EH (cell line): ENCODE measurements at places on chromosomes 4 and X.

GRCh38 chrX:125681058-125681457 is 361.4 kb downstream of the TEX13C start:
- no peak for DNase-seq

- peak; percentile 65 for DNase-seq
Observed at GRCh38 chr4:13642170-13642950, 14.8 kb upstream of the BOD1L1 start.

DNA sequence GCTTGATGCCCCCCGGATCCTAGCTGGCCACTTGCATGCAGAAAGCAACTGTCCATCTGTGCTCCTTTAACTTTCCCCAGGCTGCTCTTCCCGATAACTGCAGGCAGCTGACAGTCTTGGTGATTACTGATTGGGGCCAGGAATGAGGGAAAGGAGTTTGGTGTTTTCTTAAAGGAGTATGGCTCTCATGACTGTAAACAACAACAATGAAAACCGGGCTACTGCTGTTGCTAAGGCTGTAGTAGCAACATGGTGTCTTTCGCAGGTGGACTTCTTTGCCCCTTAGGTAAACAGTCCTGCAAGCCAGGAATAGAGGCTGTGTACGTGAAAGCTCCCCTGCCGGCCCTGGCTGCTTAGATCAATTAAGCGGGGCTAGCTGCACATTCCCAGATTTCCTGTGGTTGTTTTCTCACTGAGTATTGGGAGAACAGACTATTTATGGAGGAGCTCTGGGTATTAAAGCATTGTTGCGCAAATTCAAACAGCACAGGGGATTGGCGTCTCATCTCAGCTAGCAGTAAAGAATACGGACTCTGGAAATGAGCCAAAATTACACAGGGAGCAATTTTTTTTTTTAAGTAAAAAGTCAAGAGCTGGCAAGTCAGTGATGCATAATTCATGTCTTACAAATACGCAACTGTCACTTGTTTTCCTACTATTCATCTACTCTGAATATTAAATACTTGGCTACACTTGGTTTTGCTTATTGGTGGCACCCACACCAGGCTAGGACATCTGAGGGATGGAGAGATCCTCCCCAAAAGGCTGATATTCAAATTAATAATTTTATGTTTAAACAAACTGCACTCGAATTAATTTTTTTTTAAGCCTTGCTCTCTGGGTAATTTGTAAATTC is 61.6 kb upstream of the NAP1L5 start:
- DNase-seq: peak; percentile 75

- DNase-seq: no peak
Observed at GRCh38 chrX:11125060-11125459, 13.9 kb downstream of the HCCS start.

DNA sequence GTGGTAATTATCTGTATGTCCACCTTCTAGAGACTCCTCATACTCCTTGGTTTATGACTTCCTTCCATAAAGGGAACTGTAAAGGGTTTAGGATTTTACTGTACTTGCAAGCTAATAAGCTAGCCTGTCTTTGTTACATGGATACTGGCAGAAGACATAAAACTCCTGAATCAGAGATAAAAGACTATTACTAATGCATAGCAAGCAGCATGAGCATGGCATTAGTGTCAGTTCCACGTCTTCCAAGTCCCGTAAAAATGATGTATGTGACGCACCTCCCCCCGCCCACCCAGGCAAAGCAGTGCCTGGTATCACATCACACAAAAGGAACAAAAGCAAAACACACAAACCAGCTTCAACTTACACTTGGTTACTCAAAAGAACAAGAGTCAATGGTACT is 71.0 kb downstream of the SLC10A6 start:
- no peak for DNase-seq

GRCh38 chrX:35890699-35891098 is 28.8 kb upstream of the CFAP47 start:
- DNase-seq: peak; percentile 2

GRCh38 chrX:86930419-86930818 is 587.2 kb upstream of the KLHL4 start:
- no peak for DNase-seq

- DNase-seq: peak; percentile 58
Observed at GRCh38 chrX:19647731-19648588, 132.7 kb upstream of the MAP3K15 start.

DNA sequence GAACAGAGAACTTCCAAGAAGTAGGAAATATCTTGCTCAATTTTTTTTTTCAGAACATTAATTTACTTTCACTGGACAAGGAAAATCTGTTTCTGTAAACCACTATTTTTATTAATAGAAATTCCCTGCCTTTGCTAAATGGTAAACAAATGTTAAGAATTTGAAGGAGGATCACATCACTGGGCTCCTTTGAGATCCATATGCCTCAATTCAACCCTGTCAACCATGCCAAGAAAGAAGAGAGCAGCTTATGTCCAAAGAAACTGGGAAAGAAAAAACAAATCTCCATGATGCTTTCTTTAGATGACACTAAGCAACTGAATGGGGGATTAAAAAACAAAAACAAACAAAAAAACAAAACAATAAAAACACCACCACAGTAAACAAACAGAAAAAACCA is 47.7 kb downstream of the LNX1 start:
- no peak for DNase-seq

DNA sequence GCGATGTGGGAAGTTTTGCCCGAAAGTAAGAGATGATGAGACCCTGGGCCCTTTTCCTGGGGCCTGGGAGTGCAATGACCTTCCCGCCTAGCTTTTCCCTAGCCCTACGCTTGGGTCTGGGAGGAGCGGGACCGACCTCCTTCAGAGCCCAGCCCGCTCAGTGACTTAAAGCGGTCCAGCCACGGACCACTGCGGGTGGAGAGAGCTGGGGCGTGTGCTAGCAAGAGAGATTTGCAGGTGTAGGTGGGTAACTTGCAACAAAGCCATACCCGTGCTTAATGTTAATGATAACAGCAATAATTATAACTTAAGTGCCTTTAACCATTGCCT is 503 bp upstream of the PDE5A start:
- DNase-seq: no peak

DNA sequence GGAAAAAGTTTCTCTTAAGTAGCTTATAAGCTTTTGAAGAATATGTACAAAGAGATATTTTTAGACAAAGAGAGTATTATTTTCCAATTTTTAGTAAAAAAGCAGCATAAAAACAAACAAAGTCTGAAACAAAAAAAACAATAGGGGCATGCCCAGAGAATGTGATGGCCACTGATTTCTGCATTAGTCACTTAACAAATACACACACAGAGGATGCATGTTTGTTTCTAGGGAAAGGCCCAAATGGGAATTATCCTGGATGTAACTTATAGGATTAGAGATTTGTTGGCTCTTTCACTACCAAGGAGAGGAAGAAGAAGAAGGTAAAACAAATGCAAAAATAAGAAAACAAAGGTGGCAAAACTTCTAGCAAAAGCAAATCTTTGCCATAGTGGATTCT is 95.9 kb upstream of the SCOC start:
- DNase-seq: no peak

GRCh38 chrX:112190646-112191045 is 108.1 kb upstream of the TRPC5 start:
- DNase-seq: no peak

GRCh38 chr4:153248641-153249198 is 44.5 kb downstream of the TRIM2 start:
- no peak for DNase-seq

- DNase-seq: peak; percentile 59
Observed at GRCh38 chrX:16826207-16826606, 39.9 kb downstream of the TXLNG start.

- DNase-seq: no peak
Observed at GRCh38 chrX:435536-436122, 48.9 kb upstream of the PPP2R3B start.

DNA sequence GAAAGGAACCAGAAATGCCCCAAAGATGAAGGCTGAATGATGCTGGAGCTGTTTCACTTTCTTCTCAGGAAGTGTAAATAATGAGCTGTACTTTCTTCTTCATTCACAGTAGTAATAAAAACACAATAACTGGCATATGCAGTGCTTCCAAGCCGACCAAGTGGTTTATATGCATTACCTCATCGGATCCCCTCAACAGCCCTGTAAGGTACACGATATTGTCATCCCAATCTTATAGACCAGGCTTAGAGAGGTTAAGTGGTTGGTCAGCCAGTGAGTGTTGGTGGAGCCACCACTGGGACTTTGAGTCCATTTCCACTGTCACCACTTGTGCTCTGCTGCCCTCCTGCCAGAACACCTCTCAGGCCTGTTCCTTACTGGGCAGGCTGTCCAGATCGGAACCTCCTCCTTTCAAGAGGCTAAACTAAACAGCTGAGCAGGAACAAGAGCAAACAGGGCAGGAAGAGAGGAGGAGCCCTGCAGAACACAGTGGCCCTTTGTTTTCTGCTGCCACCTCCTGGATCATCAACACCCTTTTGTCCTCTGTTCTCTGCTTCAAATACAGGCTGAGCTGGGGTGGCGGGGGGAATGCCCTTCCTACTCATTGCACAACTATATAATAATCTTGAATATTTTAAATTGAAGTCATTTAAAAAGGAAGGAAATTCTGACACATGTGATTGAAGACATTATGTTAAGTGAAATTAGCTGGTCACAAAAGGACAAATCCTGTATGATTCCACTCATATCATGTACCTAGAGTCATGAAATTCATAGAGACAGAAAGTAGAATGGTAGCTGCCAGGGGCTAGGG is 112.5 kb upstream of the ATP6AP2 start:
- DNase-seq: peak; percentile 39

DNA sequence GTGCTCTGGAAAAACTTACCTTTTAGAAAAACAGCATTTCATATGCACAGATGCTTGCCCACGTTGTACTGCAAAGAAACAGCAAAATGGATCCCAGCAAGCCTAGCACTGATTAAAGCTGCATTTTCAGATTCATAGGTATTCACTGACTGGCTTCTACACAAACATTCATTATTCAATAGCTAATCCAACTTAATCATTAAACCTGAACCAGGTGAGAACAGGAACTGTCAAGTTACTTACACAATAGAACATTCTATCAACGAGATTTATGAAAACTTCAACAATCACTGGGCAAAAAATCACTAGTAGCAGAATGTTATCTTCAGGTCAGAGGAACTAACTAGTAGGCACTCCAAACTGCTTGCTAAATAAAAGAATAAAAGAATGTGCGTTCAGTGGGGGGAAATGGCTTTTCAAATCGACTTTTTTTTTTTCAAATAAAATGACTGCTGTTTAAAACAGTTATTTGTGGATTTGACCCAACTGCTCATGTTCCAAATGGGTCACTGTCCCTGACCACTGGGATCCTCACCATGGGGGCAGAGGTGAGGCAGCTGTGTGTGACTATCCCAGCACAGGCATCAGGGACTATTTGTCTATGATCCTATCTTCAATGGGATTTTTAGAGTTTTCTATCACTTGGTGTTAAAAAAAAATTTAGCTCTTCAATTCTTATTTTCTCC is 42.3 kb downstream of the STX18 start:
- no peak for DNase-seq

GRCh38 chr4:186604124-186604807 is 48.9 kb upstream of the MTNR1A start:
- DNase-seq: no peak

DNA sequence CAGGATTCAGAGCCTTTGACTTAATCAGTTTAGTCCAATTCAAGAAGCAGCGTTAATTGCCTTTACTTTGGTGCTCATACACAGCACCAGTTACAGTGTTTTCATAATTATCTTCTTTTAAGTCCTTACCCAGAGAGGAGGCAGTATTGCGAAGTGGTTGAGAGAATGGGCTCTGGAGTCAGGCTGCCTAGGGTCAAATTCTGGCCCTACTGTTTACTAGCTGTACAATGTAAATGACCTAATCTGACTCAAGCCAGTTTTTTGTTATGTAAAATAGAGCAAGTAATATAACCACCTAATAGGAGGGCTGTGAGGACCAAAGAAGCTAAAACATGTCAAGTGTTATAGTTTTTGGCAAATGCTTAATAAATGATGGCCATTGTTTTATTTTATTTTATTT is 27.6 kb downstream of the WDR44 start:
- DNase-seq: no peak

DNA sequence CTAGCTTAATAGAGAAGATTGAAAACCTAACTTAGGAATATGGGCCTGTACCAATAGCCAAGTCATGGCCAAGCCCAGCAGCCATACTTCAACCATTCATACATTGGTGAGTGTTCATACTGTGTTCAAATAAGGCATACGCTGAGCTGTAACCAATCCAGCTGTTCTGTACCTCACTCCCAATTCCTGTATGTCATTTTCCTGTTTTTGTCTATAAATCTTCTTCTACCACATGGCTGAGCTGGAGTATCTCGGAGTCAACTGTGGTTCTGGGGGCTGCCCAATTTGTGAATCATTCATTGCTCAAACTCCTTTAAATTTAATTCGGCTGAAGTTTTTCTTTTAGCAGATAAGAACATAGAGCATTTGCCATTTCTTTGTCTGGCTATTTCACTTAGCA is 195.3 kb upstream of the ANKRD50 start:
- DNase-seq: peak; percentile 84
